PC-9 (cell line): ENCODE measurements at places on chromosomes 5 and 9. TPM values are rescaled to one million over a fixed set of nuclear protein-coding genes. Genes with fewer than 3 reads are reported as not detected.

Gene SHC3
- total RNA-seq = 12.9 and 15.9 TPM in 2 replicates

DNA sequence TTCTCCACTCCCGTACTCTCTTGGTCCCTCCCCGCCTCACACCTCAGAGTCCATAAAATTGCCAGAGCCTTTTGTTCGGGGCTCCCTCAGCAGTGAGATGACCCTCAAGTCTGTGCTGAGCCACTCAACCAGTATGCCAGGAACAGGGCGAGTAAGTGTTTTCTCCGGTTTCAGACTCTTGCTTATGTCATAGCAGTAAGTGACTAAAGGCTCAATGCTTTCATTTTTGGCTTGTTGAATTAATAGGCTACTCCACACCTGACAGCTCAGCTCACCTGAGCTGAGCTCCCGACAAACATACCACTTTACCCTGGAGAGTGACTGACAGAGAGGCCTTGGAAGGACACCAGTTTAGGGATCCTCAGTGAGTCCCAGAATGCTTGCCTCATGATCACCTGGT lies 30.5 kb downstream of the PCSK1 start:
- DNase-seq = no peak

GRCh38 chr9:88614359-88614758 lies 79.4 kb downstream of the NXNL2 start:
- DNase-seq = no peak

GRCh38 chr5:472076-472655 lies 29.2 kb downstream of the EXOC3 start:
- DNase-seq = peak; percentile 67

DNA sequence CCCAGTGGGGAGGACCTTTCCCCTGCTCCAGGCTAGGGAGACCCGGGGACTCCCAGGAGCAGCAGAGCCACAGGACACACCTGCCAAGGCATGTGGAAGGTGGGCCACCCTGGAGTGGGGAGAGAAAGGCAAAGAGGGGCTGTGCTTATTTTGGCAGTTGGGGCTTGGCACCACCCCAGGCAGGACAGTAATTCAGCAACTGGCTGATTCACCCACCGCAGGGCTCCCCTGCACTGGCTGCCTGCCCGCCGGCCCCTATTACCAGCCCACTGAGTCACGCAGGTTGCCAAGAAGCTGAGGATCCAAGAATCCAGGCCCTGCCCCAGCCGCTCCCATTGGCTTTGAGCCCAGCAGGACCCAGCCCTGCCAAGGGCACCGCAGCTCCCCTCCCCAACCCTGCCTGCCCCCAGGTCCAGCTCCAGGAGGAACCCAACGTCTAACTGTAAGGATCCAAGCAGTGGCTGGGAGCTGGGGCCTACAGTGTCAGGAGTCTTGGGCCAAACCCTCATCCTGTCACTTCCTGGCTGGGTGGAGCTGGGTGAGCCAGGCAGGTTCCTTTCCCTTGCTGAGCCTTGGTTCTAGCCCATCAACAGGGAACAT lies 14.2 kb upstream of the RALGDS start:
- DNase-seq = peak; percentile 94
